ENCODE measurements at places on chromosomes 7 and 10.

DNA sequence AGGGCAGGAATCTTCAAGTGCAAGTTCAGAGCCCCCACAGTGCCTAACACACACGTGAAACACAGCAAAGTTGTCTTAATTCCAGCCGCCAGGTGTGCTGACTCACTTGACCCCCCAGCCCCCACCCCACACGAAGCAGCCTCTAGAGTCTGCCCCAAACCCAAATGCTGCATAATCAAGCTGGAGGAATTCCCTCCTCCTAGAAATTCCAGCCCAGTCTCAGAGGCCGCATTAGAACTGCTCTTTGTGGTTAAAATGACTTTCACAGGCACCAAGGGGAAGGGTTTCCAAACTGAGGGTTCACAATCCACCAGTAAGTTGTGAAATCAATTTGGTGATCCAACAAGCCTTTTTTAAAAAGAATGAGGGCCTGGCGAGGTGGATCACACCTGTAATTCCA is 67.0 kb upstream of the PLXNA4 start:
- no peak for DNase-seq

DNA sequence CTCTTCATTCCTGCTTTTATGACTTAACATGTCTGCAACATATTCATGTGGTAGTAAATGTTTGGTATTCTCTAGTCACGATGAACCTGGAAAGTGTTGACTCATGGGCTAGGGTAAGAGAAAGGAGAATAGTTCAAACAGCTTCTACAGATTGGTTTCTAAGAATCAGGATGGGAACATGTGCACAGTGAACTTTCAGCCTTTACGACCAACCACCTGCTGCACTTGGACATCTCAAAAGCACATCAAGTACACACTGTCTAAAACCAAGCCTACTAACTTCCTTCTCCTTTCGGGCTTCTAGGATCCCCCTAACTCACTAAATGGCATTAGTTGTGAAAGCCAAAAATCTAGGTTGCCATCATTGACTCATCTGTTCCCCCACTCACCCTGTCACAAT is 85.5 kb downstream of the CUL2 start:
- no peak for DNase-seq

GRCh38 chr7:13144673-13145072 is 457.2 kb downstream of the ARL4A start:
- DNase-seq: no peak

- DNase-seq: no peak
Measured at GRCh38 chr10:5545778-5546710, 21.3 kb downstream of the CALML3 start.

- no peak for DNase-seq
Measured at GRCh38 chr7:116290740-116291139, 80.4 kb downstream of the TES start.

- no peak for DNase-seq
Measured at GRCh38 chr10:112429654-112430230, 17.0 kb downstream of the ZDHHC6 start.

GRCh38 chr10:22911889-22912762 is 15.7 kb upstream of the ARMC3 start:
- DNase-seq: no peak

DNA sequence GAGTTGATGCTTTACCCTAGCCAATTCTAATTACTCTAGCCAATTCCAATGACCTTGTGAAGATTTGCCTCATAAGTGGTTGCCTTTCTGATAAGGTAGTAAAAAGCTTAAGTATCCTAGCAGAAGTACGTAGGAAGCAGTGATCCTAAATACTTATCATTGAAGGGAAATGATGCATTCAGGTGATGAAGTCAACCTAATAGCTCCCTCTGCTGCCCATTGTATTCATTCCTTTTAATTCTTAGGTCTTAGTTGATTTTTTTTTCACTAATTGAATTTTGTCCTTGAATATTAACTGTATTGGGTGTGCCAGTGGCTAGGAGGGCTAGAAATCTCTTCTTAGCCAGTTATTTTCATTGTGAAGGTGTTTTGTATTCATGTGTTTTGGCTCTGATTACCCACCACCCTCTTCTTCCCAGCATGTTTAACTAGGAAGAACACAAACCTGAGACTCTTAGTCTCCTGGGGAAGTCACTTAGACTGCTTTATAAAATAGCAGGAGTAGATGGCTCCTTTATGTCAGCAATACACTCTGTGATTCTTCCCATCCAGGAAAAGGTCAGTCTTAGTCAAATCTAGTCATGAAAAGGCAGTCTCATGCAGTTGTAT is 46.3 kb downstream of the PLEKHA8 start:
- no peak for DNase-seq

Measured in activated CD8-positive, alpha-beta memory T cell treated with anti-CD3 and anti-CD28 coated beads, Interleukin-2, amount 50 U/mL, for 4 hours (primary cell).